ENCODE measurements at places on chromosomes 12 and 14.

- no peak for ATAC-seq
These were observed 98.6 kb downstream of the GPATCH2L start for GRCh38 chr14:76250302-76250701.

GRCh38 chr12:54025499-54026405 is 2.5 kb upstream of the HOXC6 start:
- no peak for ATAC-seq

DNA sequence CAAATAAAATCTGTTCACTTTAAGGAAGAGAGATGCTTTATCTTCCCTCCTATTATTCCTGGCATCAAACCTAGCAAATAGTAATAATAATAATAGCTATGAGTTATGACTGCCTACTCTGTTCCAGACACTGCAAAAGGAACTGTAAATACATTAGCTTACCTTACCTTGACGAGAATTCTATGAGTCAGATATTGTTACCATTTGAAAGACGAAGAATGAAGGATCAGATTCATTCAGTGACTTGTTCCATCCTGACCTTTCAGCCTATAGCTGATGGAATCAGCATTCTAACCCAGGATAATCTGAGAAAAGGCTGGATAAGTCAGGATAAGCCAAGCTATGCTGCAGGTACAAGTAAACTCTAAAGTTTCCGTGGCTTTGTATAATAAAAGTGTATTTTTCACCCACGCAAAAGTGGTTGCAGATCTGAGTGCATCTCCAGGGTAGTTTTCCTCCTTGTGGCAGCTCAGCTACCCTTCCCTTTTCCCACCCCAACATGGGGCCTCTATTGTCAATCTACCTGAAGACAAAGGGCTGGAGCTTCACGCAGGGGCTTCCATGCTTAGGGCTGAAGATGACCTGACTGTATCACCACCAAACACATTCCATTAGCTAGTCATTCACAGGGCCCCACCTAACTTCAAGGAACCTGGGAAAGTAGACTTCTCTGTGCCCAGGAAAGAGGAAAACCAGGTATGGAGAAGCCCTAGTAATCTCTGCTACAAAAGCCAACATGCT is 57.2 kb upstream of the CCND2 start:
- ATAC-seq: no peak

- no peak for ATAC-seq
These were observed 179.7 kb downstream of the RGS6 start for GRCh38 chr14:72111911-72112310.

DNA sequence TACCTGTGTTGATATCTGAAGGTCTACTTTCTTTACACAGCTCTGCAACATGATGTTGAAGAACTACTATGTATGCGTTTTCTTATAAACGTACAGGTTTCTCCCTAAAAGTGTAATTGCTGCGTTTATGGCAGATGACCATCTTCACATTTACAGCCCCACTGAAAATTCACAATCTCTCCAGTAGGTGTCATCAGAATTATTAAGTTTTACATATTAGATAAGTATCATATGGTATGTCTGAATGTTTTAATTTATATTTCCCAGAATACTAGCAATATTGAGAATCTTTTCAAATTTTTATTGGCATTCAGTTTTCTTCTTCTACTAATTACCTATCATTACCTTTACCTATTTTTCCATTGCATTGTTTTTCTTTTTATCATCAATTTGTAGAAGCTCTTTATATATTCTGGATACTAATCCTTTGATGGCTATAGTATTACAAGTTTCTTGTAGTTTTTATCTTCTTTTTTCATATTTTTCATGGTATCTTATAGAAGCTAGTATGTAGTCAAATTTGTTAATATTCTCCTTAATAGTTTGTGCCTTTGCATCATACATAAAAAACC is 123.5 kb downstream of the CAPZA3 start:
- no peak for ATAC-seq

- no peak for ATAC-seq
These were observed 49.5 kb upstream of the DIO3 start for GRCh38 chr14:101511620-101512375.

- ATAC-seq: no peak
These were observed 286.4 kb upstream of the PRKD1 start for GRCh38 chr14:30214014-30214413.

GRCh38 chr12:18782827-18783226 is 44.9 kb downstream of the CAPZA3 start:
- no peak for ATAC-seq

DNA sequence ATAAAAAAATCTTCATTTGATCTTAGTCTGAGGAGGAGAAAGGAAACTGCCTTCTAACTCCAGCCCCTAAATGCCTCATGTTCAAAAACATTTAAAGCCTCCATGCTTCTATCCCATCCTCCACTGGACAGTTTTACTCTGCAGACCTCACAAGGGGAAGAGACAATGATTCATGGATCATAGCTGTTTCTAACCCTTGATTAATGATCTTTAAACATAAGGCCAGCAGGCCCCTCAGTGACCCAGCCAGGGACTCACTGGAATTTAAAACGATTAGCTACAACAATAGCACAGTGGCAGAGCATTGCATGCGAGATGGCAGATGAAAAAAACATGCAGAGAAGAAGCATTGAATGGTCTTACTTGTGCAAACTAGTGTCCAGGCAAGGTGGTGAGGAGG is 6.0 kb downstream of the DCTN2 start:
- peak; percentile 85 for ATAC-seq

DNA sequence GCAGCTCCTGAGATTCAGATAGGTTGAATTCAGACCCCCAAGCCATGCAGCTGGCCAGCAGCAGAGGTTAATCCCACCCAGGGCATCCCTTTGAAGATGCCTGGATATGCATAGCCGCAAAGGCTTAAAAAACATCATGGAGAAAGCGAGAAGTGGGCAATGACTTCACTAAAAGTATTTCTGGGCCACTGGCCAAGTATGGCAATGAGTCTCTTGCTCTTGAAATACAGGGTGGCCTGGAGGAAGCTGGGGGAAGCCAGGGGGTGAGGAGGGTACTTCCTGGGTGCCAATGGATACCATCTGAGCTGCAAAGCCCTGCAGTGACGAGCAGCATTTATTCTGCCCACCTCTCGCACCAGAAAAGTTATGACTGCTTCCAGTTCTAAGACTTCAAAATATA is 539.3 kb upstream of the TBX3 start:
- no peak for ATAC-seq

DNA sequence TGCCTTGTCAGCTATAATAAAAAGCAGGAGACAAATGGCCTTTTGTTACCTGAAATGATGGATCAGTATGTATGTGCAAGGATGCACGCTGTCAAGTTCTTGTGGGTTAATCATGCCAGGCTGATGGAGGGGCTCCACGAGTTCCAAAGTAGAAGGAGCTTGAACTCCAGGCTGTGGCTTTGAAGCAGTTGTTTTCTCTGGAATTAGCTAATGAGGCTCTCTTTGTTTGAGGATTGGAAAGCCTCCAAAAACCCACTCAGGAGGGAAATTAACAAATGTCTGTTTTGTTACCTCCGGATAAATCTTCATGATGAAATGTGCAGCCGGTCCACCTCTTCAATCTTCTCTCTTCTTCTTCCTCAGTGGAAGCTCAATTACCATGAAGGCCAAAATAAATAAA is 605.5 kb downstream of the DIO2 start:
- no peak for ATAC-seq

DNA sequence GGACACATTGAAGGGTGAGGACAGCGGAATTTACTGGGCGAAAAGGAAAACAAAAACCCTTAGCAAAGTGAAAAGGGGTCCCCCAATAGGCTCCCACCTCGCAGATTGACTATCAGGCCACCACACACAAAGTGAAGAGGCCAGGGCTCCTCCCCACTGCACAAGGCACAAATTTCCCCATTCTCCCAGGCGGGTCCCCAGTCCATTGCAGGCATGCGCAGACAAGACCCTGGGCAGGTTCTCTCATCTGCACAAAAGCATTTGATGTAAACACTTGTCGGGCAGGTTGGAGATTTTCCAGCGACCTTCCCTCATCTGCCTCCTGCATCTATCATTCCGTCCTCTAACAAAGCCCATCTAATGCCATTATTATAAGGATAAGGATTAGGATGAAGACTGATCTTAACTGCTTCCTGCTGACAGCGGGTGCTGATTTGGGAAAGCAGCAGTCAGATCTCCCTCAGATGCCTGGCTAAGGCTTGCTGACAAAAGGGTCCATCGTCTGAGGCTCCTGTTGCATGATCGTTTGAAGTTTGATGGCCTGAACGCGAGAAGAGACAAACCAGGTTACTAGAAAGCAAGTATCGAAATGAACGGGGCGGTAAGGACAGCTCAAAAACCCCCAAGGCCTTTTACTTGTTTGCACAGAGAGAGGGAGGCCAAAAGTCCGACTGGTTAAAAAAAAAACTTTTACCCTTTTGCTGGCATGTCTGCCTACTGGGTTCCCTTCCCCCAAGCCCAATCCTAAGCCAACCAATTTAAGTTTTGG is 14.4 kb downstream of the ASCL4 start:
- ATAC-seq: no peak

DNA sequence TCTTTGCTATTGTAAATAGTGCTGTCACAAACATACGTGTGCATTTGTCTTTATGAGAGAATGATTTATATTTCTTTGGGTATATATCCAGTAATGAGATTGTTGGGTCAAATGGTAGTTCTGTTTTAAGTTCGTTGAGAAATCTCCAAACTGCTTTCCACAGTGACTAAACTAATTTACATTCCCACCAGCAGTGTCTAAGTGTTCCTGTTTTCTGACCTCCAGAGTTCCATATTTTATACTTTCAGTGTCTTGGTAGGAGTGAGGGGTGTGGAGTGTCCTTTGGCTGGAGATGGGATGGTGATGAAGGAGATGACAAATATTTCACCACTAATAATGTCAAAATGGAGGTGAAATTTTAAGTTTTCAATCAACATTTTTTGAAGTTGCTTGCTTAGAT is 86.4 kb downstream of the DACT1 start:
- no peak for ATAC-seq

DNA sequence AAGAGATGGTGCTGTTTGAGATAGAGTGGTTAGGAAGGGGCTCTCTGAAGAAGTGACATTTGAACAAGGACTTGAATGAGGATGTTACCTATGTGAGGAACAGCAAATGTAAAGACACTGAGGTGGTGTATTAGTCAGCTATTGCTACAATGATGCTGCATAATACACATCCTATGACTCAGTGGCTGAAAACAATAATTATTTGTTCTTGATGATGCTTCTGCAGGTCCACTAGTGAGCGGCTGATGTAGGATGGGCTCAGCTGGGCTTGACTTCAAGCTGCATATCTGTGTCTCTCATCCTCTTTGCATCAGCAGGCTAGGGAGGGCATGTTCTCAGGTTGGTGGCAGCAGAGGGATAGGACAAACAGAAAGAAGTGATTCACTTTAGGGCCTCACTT is 21.4 kb upstream of the CLMN start:
- no peak for ATAC-seq

- ATAC-seq: peak; percentile 5
These were observed 1.2 kb downstream of the SPPL3 start for GRCh38 chr12:120902846-120903411.

GRCh38 chr12:94172973-94173372 is 24.6 kb downstream of the PLXNC1 start:
- ATAC-seq: peak; percentile 43

GRCh38 chr14:26870722-26871617 is 273.1 kb upstream of the NOVA1 start:
- peak; percentile 80 for ATAC-seq

- peak; percentile 5 for ATAC-seq
These were observed 2.4 kb downstream of the ATF7 start for GRCh38 chr12:53623548-53624385.

DNA sequence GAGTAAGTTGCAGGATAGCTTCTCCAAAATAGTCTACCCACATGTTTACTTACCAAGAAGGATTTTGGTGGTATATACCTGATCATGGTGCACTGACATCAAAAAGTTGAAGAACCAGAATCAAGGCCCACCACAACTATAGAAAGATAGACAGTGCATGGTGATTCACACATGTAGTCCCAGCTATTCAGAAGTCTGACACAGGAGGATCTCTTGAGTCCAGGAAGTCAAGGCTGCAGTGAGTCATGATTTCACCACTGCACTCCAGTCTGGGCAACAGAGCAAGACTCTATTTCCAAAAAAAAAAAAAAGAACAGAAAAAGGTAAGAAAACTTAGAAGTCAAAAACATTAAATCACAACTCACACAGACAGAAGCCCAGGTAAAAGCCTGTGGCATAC is 422.2 kb upstream of the FOXG1 start:
- ATAC-seq: no peak

DNA sequence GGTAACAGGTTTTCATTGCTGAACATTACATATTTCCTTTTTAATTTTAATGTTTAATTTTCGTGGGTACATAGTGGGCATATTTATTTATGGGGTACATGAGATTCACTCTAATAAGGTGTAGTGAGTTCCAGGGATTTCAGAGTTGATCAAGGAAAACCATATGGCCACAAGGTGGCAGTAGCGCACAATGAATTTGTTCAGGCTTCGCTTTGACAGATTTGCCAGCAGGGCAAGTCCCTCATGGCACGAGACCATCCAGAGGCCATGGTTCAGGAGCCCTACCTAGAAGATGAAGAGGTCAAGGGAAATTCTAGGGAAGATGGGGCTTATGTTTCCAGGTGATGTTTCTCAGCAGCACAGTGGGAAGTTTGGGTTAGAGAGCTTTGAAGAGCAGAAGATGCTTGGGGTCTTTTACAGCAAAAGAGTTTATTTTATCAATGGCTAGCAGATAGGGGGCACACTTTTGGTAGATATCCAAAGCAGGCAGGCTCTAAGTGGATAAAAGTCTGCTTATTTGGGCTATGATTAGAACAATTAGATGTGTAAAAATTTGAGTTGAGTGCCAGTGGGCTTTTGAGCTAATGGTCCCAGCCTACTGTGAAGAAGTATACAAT is 1004.4 kb downstream of the AACS start:
- ATAC-seq: no peak

DNA sequence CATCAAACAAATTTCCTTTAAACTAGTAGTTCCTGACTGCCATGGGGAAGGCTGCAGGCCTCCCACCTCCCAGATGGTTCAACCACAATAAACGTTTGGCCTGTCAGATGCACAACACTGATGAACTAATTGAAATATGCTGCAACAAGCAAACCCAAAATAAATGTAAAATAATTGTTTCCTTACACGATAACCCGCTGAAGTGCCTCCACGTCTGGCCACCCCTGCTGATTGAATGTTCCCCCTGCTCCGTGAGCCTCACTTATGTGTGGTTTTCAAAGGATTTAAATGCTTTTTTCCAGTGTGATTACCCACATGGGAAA is 8.4 kb downstream of the PITPNM2 start:
- ATAC-seq: no peak

DNA sequence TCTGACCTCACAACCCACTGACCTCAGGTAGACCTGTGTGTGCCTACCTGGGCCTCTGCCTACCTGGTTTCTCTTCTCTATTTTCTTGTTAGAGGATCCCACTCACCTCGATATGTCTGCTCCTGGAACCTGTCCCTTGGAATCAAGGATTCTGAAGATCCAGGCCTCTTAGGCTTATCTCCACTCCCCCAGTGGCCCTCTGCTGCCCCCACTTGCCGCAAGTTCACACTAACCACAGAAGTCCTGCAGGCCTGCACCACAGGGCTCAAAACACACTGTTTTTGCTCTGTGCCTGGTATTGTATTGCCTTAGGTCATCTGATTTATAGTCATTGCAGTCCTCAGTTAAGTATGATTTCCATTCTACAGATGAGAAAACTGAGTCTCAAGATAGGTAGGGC is 15.3 kb upstream of the NRXN3 start:
- ATAC-seq: no peak

GRCh38 chr14:68111097-68111852 is 291.7 kb downstream of the RAD51B start:
- no peak for ATAC-seq

Measured in motor neuron (in vitro differentiated cells).